ENCODE measurements at places on chromosomes 12 and 14.

DNA sequence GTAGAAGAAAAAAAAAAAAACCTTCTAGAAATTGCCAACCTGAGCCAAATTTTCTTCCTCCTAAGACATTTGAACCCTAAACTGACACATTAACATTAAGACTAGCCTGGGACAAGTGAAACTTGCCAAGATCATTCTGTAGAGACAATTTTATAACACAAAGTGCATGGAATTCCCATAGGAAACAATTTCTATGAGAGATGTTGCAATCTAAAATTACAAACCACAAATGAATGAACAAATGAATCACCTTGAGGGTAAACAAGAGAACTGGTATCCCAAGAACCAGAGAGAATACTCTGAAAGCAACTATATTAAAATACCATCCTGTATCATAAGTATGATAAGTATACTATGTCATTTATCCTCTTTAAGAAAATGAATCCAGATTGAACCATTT, 165.3 kb downstream of the DICER1 start:
- no peak for DNase-seq

- no peak for DNase-seq
These were observed 12.2 kb downstream of the LLPH start for GRCh38 chr12:66118240-66118891.

GRCh38 chr14:77024171-77024691, 4.3 kb downstream of the IRF2BPL start:
- DNase-seq, result peak; percentile 59

- DNase-seq, result no peak
These were observed 6.0 kb upstream of the ABCD4 start for GRCh38 chr14:74308695-74309094.

DNA sequence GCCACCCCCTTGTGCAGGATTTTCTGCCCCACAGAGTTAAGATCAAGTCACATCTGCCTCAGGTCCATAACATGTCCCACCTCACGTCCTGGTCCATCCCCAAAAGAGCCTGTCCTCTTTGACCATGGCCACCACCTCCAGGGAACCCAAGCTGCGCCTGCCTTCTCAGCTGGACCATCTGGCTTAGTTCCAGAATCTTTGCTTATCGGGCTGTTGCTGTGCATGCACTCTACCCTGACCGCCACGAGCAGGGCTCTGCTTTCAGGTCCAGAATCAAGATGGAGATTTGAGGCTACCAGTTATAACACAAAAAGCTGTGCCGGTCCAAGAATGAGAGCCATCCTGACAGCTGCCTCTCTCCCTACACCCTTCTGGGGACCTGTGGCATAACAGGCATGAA, 326.7 kb downstream of the DPF3 start:
- DNase-seq, result no peak

GRCh38 chr12:30975581-30975980, 49.0 kb downstream of the TSPAN11 start:
- DNase-seq, result no peak

GRCh38 chr14:94864387-94865195, 94.7 kb upstream of the GSC start:
- DNase-seq, result no peak

GRCh38 chr14:69363055-69363454, 35.0 kb downstream of the ERH start:
- DNase-seq, result no peak

- DNase-seq, result peak; percentile 41
These were observed 24.0 kb upstream of the LGR5 start for GRCh38 chr12:71415336-71416231.

DNA sequence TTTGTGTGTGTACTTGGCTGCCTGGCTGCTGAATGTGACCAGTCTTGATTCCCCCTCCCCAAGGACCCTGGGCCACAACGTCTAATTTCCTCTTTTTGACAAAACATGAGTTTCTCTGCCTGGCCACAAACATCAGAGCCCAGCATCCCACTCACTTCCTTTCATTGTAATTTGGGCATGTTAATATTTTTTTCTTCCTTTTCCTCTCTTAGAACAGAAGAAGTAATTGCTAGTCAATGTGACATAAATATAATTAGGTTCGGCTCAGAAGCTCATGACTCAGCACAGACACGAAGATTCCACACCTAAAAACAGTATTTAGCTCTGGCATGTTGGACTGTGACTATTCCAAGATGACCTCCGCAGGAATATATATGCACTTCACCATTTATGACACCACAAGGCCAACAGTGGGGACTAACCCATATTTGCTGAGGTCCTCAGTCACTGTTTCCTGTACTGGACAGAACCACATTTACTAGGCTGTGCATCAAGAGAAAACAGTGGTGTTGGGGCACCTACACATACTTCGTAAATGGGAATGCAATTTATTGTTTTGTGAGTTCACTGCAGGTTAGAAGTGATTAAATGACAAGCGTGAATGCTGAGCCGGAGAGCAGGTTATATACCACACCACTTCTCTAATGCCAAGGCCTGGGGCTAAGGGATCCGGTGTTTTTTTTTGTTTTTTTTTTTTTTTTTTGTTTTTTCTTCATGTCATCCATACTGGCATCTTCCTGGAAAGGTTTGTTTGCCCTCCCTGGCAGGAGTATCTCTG, 4.2 kb downstream of the GSG1 start:
- DNase-seq, result no peak

DNA sequence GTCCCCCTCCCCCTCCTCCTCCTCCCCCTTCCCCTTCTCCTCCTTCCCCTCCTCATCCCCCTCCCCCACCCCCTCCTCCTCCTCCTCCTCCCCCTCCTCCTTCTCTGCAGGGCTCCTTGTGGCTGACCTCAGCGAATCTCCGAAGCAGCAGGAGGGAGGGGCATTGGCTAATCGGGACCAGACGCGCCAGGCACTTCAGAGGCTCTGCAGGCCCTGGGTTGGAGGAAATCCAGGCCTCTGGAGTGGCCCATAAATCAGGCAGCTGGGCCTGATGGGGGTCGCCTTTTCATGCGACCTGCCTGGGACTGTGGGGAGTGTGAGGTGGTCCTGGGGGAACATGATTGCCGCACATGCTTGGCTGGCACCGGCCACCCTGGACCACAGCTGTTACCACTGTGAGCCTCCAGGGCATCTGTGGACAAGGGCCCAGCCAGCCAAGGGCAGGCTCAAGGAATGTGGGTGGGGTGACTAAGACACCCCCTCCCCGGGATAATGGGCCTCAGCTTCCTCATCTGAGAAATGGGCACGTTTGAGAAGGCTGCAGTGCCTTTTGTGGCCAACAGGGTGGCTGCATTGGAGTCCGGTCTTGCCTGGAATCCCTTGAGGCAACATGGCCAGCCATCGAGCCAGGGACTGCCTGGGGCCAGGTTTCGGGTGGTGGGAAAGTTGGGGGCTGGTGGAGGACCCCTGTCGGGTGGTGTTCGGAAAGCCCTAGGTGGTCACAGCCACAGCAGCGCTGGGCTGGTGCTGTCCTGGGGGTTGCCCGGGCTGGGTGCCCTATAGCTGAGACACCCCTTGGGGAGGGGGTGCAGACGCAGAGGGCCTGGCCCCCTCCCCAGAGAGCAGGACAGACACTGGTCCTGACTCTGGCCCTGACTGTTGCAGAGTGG, 12.0 kb downstream of the KIF26A start:
- peak; percentile 91 for DNase-seq

DNA sequence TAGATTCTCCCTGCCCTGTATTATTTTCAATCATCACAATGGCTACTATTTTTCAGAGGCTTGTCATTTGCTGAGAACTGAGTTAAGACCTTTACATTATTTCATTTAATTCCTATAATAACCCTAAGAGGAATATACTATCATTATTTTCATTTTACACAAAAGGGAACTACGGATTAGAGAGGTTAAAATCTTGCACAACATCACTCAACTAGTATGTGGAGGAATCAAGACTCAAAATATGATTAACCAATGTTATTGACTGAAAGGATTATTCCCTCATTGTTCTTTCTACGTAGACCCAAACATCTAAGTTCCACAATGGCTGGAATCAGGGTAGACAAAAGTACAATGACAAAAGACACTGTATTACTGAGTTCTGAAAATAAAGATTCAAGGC, 45.0 kb downstream of the GPR65 start:
- no peak for DNase-seq

DNA sequence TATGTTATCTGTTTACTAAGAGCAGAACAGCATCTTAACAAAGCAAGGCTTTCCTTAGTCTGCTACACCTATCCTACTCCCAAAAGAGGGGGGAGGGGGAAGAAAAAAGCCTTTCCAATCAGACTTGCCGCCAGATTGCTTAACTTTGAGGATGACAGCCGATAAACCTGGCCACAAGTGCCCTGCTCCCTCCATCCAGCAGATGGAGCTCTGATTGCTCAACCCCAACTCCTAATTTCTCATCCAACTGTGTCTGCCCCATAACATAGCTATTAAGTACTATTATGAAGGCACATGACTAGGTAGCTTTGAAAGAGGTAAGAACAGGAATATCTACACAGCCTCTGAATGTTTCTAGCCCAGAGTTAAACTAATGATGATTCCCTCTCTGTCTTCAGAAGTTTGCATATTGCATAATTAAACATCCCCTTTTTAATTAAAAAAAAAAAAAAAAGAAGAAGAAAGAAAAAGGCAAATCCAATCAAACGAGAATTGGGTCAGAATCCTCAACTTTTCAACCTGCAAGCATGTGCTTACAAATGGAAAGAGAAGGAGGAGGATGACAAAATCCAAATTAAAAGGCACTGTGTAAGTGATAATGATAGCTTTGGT, 247.4 kb downstream of the GALC start:
- no peak for DNase-seq

DNA sequence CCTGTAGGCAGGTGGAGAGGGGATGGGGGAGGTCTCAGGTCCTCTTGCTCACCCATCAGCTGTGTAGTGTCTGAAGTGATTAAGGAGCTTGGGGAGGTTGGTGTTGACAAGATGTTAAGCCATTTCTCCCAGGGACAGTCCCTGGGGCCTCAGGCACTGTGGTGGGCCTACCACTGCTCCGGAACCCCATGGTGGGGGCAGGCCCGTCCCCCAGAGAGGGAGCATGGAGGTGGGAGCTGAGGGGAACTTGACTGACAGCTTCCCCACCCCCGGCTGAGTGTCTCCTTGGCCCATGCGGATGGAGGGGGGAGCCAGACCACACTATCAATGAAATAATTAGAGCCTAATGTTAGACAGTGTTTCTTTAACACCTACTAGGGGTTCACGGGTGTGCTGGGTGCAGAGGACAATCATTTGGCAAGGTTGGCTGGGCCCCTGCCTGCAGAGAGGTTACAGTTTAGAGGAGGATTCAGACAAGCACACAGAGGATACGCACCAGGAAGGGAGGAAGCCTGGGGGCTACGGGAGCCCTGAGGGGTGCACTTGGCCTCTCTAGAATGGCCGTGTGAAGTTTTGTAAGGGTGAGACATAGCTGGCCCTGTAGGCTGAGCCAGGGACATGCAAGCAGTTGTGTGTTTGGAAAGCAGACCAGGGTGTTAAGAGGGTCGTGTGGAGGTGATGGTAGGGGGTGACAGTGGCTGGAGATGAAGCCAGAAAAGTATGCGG, 19.3 kb upstream of the KRT80 start:
- DNase-seq, result no peak

- DNase-seq, result no peak
These were observed 1095.1 kb downstream of the GALC start for GRCh38 chr14:86897704-86898513.

DNA sequence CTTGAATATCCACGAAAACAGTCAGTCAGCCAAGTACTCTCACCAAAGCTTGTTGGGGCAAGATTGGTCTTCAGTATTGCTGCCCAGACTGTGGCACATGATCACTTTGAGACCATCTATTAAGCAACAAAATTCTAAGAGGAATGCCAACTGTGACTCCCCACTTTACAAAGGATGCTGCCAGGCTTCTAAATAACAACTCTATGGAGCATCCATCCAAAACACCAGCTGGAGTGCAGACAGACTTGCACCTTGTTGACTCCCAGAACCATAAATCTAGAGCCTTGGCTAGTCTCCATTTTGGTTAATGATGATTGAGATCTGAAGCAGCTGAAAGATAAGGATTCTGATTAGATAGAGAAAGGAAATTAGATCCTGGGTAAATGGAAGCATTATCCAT, 132.8 kb downstream of the DIO2 start:
- DNase-seq, result peak; percentile 98

GRCh38 chr12:21672146-21672545, 14.5 kb upstream of the LDHB start:
- DNase-seq, result no peak

DNA sequence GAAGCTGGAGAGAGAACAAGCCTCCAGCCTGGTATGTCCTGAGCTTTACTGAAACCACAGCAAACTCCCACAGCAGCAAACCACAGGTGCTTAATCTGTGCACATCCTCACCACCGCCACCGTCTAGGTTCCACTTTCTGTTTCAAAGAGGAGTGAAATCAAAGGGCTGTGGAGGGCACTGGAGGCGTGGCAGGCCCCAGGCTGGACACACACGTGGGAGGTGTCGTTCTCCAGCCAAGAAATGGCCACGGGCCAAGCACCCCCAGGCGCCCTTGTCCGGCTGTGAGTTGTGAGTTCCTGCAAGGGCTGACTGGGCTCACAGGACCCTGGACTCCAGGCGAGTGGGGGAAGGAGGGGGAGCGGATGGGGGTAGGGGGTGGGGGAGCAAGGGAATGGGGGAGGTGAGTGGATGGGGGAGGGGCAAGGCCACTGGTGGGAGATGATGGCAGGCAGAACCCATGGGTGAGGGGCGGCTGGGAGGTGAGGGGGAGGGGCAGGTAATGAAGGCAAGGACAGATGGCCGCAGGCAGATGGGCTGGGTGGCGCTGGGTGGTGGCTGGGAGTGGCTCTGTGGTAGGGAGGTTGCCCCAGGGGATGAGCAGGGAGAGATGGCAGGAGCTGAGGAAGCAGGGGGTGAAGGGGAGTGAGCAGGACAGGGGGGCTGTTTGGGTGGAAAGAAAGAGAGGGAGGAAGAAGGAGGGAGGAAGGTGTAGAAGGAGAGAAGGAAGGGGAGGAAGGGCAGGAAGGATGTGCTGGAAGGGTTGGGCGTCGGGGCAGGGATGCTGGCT, 86.7 kb downstream of the NCOR2 start:
- DNase-seq, result no peak

- no peak for DNase-seq
These were observed 217.5 kb downstream of the DPY19L2 start for GRCh38 chr12:63450816-63451215.

DNA sequence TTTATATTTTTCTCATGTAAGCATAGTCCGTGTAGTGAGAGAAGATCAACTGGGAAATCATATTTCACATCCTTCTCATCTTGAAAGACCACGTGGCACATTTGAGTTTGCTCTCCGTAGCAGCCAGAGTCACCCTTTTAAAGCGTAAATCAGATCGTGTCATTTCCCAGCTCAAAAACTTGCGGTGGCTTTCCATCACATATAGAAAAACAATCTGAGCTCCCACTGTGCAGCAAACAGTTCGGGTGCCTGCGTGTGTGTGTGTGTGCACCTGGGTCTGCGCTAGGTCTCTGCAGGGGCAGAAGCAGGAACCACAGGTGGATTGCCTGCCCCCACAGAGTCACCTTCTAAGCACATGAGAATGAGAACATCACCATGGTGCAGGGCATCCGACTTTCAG, 338.2 kb downstream of the TRHDE start:
- no peak for DNase-seq

- no peak for DNase-seq
These were observed 1.8 kb upstream of the TMEM19 start for GRCh38 chr12:71684081-71684480.
